ENCODE measurements at places on chromosomes 2 and 18. TPM values are rescaled to one million over a fixed set of nuclear protein-coding genes. Genes with fewer than 3 reads are reported as not detected.

DNA sequence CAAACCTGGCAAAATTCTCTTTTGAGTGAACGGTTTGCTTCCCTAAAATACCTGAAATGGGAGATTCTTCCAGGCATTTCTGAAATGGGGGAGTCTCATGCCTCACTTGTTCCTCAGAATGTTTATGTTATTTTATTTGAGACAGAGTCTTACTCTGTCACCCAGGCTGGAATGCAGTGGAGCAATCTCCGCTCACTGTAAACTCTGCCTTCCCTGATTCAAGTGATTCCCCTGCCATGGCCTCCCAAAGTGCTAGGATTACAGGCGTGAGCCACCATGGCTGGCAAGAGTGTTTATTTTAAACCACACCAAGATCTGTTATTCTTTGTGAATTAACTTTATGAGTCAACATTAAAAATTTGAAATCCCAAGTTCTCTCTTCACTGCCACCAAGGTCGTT lies 6.4 kb upstream of the FHL2 start:
- no peak for DNase-seq

DNA sequence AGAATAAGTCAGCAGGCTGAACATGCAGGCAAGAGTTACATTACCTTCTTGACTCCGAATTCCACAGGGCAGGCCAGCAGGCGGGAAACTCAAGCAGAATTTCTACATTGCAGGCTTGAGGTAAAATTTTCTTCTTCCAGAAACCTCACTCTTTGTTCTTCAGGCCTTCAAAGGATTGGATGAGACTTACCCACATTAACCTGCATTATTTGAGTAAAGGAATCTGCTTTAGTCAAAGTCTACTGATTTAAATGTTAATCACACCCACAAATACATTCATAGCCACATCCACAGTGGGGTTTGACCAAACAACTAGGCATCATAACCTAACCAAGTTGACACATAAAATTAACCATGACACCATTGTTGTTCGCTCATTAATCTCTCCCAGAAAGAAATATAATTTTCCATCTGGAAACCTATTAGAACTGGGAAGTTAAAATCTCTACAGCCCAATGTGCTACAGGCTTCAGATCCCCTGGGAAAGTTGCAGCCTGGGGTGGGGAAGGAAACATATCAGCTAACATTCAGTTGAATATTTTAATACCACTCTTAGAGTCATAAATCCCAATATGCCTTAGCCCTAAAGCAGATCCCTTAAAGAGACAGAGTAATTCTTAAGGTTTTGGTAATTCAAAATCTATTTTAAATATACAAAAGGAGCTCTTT lies 468.2 kb upstream of the TNP1 start:
- no peak for DNase-seq

DNA sequence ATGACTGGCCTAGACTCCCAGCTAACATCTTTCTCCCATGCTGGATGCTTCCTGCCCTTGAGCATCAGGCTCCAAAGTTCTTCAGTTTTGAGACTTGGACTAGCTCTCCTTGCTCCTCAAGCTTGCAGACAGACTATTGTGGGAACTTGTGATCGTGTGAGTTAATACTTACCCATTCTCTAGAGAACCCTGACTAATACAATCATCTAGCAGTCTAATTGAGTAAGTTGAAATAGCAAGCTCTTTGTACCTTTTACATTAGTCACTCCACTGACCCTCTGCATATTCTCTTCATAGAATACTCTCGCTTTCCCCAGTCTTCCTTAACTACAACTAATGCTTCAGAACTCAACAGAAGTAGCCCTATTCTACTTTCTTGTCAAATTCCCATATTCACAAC lies 434.6 kb upstream of the NXPH2 start:
- no peak for DNase-seq

- DNase-seq: no peak
Observed at GRCh38 chr2:149050188-149050587, 11.7 kb downstream of the LYPD6B start.

- no peak for DNase-seq
Observed at GRCh38 chr2:126808929-126809328, 89.8 kb upstream of the TEX51 start.

- no peak for DNase-seq
Observed at GRCh38 chr2:69989441-69990105, 28.1 kb upstream of the ASPRV1 start.

GRCh38 chr2:208192611-208193236 lies 2.9 kb upstream of the C2orf80 start:
- no peak for DNase-seq

DNA sequence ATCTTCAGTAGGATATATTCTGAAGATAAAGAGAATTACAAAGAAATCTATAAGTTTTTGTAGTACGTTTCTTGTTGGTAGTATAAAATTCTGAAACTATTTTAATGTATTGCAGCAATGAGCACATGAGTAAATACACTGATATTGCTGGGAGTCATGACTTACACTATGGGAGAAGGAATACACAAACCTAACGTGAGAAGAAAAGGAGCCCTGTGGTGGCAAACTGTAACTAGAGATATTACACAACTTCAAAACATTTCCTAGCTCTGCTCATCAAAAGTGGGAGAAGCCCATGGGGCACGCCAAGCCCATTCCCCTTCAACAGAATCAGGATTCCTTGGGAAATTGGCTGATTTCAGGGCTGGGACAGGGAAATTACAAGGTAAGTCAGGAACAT lies 20.5 kb downstream of the SPIRE1 start:
- no peak for DNase-seq

GRCh38 chr2:174334278-174334715 lies 457 bp upstream of the SP9 start:
- DNase-seq: no peak

- DNase-seq: no peak
Observed at GRCh38 chr2:19488009-19488691, 129.7 kb upstream of the OSR1 start.

DNA sequence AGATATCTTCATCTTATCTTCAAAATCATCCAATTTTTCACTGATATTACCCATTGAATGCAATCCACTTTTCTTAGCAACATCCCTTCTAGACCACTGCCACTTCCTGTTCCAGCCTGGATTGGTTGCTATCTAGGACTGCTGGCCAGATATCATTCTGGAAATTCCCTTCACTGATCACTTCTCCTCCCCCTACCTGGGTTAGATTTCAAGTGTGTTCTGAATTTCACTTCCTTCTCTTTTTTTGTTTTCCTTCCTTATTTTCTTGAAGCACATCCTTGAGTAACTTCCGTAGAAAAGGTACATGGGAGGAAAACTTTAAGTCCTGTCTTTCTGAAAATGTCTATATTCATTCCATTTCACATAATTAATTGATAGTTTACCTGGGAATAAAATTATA lies 82.0 kb upstream of the IL1R2 start:
- no peak for DNase-seq

- DNase-seq: no peak
Observed at GRCh38 chr2:47038656-47039488, 116.2 kb downstream of the STPG4 start.

GRCh38 chr2:146246736-146247523 lies 1597.9 kb upstream of the ACVR2A start:
- DNase-seq: no peak

GRCh38 chr2:43086451-43087221 lies 139.8 kb downstream of the ZFP36L2 start:
- no peak for DNase-seq

GRCh38 chr18:51751901-51752300 lies 554.4 kb upstream of the MEX3C start:
- no peak for DNase-seq

The HOXD9 gene
- not detected for total RNA-seq

The TMEM178A gene
- total RNA-seq: 0.65 TPM

The FSHR gene
- total RNA-seq: not detected

The FSIP2 gene
- total RNA-seq: 0.57 TPM

- DNase-seq: no peak
Observed at GRCh38 chr2:148983896-148984295, 54.6 kb upstream of the LYPD6B start.

DNA sequence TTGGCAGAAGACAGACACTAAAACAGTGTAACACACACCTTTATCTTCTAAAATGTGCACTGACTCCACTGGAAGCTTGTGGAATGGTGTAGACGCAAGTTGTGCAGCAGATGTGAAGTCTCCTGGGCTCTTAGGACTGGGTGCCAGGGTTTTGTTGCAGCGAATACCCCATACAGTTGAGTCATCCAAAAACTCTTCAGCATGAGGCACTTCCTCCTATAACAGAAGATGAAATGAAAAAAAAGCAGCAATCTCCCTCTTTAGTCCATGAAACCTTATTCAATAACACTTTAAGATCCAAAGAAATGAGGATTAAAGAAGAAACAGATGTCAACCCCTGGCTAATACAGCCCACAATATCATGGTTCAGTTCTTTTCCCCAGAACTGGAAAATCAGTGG lies 22.2 kb downstream of the BUB1 start:
- DNase-seq: no peak

The CRYGD gene
- not detected for total RNA-seq

The CAPN14 gene
- total RNA-seq: 0.65 TPM

The AKAIN1 gene
- total RNA-seq: not detected

DNA sequence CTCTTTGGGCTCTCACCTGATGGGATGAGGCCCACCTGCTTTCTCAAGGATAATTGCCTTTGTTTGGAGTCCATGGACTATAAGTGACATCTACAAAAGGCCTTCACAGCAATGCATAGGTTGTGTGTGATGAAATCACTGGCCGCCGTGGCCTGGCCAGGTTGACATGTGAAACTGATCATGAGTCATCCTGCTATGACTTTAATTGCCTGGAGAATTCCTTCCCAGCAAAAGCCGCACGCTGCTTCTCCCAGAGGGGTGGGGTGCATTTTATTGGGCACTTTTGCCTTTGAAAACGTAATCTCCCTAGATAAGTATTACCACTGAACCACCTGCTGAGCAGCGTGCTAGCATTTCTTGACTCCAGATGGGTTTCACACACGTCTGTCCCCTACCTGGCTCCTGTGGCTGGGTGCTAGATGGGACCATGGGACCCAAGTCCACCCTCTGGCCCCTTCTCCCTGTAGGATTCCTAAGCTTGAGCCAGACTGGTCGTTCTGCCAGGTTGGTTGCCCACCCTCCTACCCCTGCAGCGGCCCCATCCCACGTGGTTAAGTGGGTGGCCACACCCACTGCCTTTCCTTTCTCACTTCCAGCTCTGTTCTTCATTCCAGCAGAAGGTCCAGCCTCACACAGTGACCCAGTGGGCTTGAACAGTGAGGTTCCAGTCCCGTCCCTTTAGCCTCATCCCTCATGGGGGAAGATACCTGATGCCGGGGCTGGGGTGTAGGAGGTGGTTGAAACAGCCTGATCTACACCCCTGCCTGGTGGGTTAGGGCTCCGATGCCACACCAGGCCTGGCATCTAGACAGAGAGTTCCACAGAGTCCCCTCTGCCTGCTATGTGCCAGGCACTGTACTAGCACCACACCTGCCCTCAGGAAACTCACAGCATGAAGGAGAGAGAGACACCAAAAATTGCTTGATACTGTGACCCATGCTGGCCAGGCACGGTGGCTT lies 89.6 kb downstream of the GBX2 start:
- DNase-seq: no peak

DNA sequence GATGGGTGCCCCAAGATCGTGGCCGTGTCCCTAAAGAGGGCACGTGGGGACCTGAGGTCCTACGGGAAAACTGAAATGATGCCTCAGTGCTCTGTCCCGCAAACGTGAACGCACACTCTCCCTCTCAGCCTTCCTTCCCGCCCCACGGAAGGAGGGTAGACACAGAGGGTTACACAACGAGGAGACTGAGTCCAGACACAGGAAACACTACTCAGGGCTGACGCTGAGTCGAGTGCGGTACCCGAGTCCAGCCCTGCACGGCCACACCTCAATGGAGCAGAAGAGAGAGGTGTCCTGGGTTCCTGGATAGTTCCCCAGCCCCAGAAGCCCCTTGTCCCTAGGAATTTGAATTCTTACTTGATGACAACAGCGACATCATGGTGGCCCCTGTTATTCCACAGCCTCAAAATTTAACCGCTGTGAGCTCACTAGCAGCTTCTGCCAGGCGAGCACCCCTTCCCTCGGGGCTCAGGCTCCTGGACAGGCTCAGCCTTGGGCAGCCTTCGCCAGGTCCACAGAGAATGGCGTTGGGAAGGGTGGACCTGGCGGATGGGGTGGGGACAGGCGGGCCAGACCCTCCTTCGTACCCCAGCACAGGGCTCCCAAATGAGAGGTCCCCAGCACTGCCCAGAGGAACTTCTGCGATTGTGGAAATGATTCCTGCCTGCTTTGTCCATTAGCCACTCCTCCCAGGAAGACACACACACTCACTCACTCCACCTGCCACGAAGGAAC lies 980 bp upstream of the RNPEPL1 start:
- peak; percentile 26 for DNase-seq

DNA sequence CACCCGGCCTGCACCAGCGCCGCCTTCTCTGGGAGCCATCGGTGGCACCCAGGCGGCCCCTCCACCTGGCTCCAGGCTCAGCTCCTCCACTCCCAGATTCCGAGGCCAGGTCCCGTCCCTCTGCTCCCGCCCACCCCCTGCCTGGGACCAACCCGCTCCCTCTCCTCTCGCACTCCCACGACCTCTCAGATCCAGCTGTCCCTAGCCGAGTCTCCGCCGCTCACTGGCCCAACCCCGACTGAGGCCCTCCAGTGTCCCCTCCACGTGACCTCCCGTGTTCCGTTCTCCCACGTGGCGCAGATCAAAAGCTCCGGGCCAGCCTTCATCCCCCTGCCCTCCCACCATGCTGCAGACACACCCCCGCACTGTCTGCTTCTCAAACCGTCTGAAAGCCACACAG lies 14.4 kb upstream of the SALL3 start:
- DNase-seq: no peak

GRCh38 chr2:236628256-236628901 lies 58.8 kb downstream of the ACKR3 start:
- no peak for DNase-seq

DNA sequence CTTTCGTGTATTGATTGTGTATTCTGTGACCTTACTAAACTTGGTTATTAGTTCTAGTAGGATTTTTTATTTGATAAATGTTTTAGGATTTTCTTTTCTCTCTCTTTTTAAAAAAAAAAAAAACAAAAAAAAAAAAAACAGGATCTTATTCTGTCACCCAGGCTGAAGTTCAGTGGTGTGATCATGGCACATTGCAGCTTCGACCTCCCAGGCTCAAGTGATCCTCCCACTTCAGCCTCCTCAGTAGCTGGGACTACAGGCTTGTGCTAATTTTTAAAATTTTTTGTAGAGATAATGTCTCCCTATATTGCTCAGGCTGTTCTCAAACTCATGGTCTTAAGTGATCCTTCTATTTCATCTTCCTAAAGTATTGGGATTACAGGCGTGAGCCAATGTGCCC lies 19.0 kb downstream of the TTLL4 start:
- DNase-seq: no peak

DNA sequence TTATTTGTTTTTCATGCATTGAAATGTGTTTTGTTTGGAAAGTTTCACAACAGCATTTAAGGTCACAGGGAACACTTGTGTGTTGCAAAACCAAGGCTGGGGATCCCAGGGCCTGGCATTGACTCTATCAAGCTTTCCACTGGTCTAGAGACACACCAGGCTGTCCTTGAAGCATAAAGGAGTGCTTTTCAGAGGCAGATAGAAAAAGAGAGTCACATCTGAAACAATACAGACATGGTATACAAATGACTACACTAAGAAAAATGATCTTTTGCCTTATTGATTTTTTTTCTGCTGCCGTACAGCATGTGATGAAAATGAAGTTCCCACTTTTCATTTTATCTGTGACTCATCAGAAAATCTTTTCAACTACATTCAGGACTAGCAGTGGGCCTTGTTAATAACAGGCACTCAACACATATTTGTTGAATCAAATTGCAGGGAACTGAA lies 61.9 kb upstream of the ZCCHC2 start:
- DNase-seq: no peak

Data from T-helper 17 cell (primary cell).